ENCODE measurements at places on chromosomes 3 and 15.
A peak's percentile ranks its signal among the peaks of the same experiment; 100 is the strongest.

DNA sequence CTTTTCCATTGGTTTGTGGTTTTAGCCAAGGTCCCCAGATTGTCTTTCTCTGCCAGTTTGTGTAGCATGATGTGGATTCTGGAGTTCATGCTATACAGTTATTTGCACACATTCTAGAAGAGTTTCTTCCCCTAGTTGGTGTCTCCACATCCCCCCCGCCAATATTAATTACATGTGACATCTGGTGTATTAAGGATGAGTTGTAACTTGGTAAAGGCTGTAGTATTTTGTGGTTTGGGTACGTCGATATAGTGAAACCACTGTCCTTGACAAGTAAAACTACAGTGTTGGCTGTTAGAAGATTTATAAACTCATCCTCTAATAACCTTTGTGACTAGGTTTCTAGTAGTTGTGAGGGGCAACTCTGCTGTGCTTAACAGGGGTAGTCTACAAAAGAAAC lies 23.7 kb upstream of the P4HTM start:
- DNase-seq, result peak; percentile 49

DNA sequence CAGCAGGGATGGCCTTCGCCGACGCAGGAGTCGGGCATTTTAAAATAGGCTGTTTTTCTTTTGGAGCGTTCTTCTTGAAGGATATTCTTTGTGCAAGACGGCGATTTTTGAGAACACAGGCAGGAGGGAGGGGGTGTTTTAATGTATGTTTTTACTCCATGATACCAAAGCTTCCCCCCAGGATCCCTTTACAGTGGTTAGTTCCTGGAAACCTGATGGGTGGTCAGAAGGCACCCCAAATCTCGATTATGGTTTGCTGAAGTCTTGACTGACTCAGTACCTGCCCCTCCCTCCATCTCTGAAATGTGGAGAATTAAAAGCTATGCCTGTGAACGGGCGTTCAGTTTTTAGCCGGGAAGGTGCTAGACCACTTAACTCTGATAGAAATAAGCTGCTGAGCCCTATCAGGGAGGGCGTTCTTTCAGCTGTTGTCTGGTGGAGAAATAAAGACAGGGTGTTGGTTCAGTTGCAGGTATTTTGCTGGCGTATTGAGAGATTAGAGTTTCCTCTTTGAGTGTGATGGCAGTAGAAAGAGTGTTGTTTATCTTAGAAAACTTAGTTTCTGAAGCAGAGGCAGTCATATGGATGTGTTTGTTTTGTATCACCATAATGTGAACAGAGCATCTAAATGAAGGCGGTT lies 3.4 kb downstream of the IGF1R start:
- no peak for DNase-seq

- peak; percentile 69 for DNase-seq
Observed at GRCh38 chr3:72185549-72186399, 400.8 kb upstream of the PROK2 start.

DNA sequence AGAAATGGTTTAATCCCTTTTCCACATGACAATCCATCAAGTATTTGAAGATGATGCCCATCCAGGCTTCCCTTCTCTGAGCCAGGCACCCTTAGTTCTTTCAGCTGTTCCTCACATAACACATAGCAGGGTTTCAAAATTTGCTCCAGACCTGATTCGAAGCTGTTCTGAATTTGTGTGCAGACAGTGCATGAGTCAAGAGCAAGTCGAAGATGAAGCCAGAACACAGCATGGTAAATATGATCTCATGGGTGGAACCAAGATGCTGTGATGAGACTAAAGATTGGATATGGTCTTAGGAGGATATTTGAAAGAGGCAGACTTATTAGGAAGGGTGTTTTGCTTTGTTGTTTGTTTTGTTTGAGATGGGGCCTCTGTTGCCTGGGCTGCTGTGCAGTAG lies 32.6 kb upstream of the PDE8A start:
- no peak for DNase-seq

DNA sequence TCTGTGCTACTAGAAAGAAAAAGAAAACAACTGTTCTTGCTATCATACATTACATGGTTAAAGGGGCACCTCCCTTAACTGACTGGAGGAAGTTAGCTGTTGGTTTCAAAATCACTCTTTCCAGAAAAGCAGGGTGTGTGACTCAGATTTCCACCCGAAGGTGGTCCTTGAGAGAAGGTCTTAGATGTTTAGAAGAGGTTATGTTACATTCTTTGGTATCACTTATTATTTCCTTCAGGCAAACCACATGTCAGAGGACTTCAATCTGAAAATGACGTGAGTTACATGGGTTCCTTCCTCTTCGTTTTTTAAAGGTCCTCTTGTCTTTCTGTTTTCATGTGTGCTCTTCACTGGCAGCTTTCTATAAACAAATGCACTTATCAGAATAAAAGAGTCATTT lies 307.9 kb upstream of the CBLB start:
- DNase-seq, result peak; percentile 78

- DNase-seq, result no peak
Observed at GRCh38 chr3:25151281-25151902, 276.7 kb upstream of the RARB start.

DNA sequence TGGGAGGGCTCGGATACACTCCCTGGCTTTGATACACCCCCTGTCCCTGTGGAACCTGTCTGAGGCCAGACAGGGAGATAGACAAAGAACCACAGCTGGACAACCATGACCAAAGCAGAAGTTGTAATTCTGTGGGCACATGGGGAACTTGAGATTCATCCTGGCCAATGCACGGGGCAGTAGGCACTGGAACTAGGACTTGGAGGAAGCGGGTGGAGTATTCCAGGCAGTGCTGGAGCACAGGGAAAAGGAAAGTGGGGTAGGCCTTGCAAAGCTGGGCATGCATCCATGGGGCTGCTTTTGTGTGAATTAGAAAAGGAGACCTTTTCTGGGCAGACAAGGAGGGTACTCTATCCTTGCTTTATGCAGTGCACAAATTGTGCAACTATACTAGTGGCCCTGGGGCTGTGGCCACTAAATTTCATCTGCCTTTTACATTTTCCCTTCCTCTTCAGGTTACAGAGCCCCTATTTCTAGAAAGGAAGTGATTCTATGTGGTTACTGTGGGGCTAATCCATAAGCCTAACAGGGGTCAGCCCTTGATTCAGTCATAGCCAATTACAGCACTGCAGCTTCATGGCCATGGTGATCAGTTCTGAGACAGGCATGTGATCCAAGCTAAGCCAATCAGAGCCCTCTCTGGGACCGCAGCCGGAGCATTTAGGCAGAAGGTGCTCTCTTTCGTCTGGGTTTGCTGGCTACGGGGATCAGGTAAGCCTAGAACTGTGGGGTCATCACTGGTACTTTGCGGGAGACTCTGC lies 21.0 kb downstream of the CRABP1 start:
- peak; percentile 100 for DNase-seq

GRCh38 chr15:71325481-71325880 lies 210.2 kb downstream of the THSD4 start:
- no peak for DNase-seq

DNA sequence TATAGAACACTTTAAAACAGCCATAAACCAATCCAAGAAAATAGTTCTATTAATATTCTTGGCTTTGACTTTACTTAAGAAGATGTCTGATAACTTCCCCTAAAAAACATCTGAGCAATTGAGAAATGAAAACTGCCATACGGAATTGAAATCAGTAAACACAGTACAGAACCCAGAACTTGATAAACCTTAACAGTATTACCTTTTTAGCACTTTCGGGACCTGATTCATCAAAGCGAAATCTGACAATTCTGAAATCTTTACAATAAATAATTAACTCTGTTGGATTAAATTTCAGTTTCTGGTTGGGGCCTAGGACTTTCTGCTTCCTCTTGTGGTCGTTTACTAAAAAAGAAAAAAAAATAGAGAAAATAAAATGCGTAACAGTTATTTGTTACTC lies 17.3 kb downstream of the MTMR10 start:
- no peak for DNase-seq

- no peak for DNase-seq
Observed at GRCh38 chr15:67468416-67468815, 52.5 kb upstream of the C15orf61 start.

- no peak for DNase-seq
Observed at GRCh38 chr3:11634081-11634635, 9.6 kb downstream of the VGLL4 start.

- no peak for DNase-seq
Observed at GRCh38 chr3:160660902-160661301, 16.1 kb upstream of the ARL14 start.

GRCh38 chr3:116966649-116967048 lies 257.1 kb downstream of the TUSC7 start:
- no peak for DNase-seq

DNA sequence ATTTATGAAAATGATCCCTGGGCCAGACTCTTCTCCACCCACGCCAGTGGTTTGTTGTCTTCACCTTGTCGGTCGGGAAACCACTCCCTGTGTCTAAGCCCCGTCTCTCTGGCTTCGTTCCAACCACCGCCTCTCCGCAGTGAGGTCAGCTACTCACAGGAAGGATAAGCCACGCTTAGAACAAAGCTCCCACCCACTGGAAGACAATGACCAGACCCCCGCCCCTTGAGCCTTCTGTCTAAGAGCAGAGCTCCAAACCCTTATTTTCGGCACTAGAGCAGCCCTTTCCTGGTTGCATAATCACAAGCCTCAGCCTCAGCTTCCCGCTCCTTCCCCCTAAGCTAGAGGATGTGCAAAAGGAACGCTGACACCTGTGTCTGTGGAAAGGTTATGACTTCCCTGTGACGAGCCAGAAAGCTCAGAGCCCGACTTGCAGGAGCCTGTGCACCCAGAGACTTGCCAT lies 114.9 kb upstream of the MEF2A start:
- DNase-seq, result peak; percentile 17

DNA sequence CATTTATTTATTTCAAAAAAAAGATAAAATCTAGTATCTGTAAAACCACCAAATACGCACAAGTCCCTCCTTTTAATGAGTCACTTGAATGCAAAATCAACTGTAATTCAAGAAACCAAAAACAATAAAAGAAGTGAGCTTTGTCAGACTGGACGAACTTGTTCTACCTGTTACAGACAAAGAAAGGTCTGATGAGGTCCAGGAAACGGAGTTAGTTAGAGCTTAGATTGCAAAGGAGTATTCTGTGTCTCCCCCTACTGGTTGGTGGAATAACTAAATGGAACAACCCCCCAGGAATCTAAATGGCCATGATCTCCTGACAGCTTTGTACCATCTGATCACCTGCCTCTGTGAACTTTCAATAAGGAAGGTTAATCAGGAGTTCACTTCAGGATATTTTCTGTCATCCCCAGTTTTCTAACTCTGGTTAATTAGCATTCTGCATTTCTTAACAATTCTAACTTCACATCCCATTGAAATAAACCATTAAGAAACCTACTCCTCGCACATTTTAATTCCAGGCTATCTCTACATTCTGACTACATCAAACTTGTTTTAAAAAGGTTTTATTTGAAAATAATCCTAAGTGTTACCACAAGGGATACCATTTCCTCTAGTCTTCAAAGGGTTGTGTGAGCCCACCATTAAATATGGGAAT lies 333.0 kb upstream of the SATB1 start:
- peak; percentile 55 for DNase-seq

DNA sequence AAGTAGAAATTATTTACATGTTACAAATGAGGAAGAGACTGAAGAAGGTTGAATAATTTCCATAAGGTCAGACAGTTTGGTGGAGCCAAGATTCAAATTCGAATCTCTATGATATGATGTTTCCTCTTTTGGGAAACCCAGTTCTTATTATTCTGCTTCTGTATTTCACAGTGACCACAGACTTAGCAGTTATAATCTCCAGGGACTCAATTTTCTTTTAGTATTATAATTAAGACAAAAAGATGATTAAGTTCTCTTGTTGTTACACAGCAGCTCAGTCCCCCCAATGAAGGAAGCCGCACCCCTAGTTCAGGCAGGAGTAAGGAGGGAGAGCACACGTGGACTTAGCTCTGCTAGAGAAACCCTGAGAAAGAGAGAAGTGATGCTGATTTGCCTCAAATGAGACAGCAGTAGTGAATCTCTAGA lies 130.6 kb downstream of the CCNL1 start:
- peak; percentile 54 for DNase-seq

- DNase-seq, result no peak
Observed at GRCh38 chr15:80595396-80595795, 99.7 kb upstream of the ABHD17C start.

Data from MV-4-11 (cell line).